ENCODE measurements at places on chromosomes 7 and 10.
A peak's percentile ranks its signal among the peaks of the same experiment; 100 is the strongest.

GRCh38 chr10:79159785-79160184, 91.0 kb downstream of the ZMIZ1 start:
- no peak for DNase-seq

DNA sequence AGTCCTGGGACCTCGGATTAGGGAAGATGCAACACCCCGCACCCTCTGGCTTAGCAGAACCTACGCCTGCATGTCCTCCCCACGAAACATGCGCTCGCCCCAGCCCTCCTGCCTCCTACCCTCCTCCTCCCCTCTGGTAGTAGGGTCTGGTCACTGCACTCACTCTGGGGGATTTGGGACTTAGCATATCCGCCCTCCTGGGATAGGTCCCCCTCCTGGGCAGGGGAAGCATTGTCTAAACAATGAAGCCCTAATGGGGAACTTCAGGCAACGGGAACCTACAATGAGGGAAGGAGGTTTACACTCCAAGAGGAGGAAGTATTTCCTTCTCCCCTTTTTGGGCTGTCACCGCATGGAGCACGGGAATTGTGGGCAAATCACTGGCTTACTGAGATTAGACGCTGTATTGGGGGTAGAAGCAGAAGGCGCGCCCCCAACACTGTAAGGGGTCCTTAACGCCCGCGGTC, 892 bp downstream of the CRHR2 start:
- peak; percentile 74 for DNase-seq

GRCh38 chr7:47943676-47944474, 4.4 kb downstream of the PKD1L1 start:
- DNase-seq = no peak

DNA sequence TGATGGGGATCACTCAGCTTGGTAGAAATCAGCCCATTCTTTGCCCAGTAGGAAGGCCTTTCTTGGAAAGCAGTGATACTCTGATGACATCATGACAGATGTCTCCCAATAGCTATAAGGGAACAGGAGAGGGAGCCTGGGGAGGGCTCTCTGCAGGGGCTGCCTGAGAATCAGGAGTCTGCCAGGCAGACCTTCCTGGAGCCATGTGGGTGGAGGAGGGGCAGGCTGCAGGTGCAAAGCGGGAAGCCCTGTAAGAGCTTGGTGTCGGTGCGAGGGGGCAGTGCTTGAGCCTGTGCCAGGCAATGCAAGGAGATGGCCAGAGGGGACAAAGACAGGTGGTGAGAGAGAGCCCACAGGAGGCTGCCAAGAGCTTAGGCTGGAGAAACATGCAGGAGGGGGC, 5.0 kb upstream of the TNS3 start:
- DNase-seq = no peak

Measured in NT2/D1 (cell line).